GOT3 (cell line): ENCODE measurements at places on chromosomes 1 and 21.

DNA sequence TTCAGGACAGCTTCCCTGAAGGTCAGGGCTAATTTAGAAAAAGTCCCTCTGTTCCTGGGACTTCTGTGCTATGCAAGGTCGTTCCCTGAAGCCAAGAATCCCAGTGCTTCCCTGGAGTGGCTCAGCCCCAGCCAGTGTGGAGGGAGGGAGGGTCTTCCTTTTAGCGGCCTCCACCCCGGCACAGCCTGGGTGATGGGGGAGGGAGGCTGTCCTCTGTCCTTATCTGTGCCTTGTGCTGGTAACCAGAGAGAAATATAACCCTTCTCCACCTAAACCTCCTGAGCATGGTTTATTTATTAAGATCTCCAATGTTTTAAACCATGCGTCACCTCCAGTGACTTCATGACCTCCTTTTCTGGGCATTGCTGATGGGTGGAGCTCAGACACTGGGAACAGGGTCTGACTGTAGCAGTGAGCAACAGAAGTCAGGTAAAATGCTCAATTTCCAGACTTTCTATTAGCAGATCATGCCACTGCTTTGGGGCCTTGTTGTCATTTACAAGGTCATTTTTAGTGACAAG, 157.1 kb downstream of the DSCAM start:
- DNase-seq: no peak

GRCh38 chr1:54865238-54866073, 21.5 kb downstream of the DHCR24 start:
- no peak for DNase-seq

DNA sequence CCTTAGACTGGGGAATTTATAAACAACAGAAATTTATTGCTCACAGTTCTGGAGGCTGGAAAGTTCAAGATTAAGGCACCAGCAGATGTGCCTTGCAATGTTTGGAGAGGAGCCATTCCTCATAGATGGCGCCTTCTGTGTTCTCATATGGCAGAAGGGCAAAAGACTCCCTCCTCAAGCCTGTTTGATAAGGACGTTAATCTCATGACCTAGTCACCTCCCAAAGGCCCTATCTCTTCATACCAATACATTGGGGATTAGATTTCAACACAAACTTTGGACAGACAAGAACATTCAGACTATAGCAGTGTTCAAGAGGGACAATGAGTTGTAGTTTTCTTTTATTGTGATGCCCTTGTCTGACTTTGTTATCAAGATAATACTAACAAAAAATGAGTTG, 34.3 kb downstream of the PSMG1 start:
- DNase-seq: no peak

GRCh38 chr1:203187689-203188264, 1.3 kb upstream of the CHI3L1 start:
- no peak for DNase-seq

DNA sequence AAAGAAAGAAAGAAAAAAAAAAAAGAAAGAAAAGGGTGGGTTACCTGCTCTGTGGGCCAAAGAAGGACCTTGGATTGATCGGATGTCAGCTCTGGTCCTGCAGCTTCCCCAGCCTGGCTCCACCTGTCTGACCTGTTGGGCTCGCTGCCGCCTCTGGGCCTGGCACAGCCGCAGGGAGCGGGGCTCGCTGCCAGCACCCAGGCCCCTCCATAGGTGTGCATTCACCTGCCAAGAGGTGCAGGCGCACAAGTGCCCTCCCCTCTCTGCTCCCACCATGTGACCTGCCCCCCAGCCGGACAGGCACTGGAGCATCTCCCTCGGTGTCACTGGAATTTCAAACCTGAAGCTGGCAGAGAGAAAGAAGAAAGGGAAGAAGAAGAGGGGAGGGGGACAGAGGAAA, 33.1 kb upstream of the GPR157 start:
- no peak for DNase-seq

DNA sequence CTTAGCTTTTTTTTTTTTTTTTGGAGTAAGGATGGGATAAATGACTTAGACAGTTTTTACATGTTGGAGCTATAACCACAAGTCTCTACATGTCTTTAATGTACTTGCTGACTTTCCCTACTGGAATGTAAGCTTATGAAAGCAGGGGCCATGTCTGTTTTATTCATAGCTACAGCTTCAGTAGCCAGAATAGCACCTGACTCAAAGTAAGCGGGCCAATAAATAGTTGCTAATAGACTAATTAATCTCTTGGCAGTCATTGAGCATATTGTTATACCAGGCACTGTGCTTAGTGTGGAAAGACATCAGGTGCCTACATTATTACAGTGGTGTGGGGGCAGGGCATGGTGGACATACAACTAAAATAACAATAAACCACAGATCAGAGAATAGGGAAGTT, 84.4 kb upstream of the HOOK1 start:
- DNase-seq: no peak

DNA sequence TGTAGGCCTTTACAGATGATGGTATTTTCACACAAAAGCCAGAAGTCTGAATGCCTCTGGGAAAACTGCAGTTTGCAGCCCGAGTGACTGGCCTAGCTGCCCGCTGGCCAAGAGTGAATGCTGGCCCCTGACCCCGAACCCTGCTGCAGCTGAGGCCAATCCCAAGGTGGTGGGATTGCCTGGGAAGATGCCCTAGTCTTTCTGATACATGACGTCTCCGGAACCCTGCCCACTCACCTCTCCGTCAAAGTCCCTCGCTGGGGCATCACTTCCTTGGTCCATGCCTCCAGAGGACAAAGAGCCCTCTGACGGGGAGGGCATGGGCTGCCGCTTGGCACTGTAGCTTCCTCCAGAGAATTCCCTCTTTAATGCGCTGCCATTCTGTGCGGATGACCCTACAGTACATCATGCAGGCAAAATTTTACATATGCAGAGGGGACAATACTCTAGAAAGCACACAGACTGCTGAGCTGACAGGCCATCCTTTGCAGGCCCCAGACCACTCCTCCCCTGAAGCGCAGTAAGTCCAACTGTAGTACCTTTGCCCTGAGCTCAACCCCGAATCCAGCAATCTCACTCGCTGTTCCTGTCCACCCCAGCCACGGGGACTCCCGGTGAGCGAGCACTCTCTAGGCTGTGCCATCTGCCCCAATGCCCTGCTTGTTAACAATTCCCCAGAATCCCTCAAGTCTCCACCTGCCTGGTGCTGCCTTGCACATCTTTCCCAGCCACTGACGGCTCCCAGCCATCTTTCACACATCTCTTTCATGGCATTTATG, 54.7 kb downstream of the COQ8A start:
- DNase-seq: no peak

DNA sequence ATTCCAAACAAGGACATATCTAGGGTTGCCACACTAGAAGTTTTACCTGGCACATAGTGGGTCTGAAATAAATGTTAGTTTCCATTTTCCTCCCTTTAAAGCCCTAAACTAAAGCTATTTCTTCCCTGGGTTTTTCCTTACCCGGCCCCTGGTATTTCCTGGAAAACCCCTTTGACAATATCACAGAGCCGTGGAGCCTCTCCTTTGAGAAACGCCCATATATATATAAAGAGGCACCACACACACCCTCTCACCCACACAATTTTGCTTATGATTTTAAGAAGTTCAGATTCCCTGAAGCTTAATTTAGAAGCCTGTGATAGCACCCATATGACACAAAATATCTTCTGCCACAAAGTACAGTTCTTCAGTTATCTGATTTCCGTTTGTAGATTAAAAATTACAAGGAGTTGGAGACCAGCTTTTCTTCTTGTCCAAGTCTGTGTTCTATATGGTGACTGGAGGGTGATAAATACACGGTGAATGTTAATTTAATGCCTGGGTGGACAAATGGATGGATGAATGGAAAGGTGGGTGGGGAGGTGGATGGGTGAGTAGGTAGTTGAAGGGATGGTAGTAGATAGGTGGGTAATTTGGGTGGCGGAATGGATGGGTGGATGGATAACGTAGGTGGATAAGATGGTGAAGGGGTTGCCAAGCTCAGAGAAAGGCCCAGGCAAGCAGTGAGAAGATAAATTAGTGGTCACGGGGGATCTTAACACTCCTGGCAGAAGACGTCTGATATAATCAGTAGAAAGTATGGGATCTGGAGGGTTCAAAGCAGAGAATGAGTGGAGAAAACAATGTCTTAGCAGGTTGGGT, 154.4 kb upstream of the FGGY start:
- no peak for DNase-seq

GRCh38 chr1:11946647-11947046, 12.1 kb downstream of the PLOD1 start:
- no peak for DNase-seq

DNA sequence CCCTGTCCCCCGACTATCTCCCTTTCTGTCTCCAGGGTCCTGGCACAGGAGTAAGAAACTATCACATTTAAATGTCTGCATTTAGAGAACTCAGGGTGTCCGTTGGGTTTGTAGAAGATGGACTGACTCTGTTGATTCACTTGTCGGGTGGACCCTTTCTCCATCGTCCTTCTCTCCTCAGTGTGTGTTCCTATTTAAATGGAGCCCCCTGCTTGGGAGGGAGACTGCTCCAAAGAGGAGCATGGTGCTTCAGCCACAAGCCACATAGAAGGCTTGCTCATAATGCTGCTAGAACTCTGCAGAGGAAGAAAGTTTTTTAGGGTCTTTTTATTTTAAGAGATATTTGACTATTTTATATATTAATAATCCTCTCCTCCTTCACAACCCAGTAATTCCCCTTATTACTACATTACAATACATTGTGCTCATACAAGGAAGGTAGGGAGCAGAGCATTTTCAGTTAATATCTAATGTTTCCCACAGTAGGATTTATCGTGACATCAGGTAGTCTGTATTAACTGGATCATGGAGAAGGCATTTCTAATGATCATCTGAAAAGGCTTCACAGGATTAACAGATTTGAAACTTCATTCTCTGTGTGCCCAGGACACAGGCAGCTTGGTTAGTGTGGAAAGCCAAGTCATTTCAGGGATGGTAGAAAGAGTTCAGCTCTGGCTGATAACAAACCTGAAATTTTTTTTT, 13.8 kb downstream of the FGGY start:
- DNase-seq: no peak

- DNase-seq: no peak
Observed at GRCh38 chr1:106964495-106964894, 92.0 kb upstream of the PRMT6 start.

DNA sequence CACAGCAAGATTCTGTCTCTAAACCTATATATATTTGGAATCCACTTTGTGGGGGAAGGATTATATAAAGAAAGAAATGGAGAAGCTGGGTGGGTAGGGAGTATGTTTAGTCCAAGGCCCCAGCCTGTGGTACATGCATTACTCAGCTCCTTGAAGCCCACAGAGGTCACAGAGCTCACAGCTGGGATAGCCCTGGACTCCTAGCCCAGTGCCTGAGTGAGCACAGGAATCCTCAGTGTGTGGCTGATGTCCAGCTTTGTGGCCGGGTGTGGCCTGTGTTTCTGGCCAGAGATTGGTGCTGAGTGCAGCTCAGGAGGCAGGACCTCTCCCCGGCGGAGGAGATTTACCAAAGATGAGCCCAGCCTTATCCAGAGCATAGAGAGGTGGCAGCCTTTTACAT, 7.6 kb downstream of the CAPN9 start:
- DNase-seq: no peak

GRCh38 chr1:111570781-111571181, 48.8 kb upstream of the RAP1A start:
- DNase-seq: no peak

DNA sequence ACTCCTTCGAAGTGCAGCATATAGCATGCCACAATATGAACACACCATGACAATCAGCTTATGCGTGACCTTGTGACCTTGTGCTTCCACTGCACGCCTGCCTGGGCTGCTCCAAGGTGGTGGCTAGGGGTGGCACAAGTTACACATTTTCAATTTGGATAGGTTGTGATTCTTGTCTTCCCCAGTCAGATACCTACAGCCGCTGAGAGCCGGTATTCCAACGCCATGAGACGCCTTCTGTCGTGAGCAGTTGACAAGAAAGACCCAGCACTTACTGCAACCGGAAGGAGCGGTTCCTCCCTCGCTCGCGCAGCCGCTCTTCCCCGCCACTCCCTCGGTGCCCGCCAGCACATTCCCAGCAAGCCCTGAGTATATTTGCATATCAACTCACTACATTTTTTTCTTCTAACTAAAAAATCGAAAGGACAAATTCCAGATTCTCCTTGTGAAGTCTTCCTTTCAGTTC, 359 bp upstream of the RNU11 start:
- DNase-seq: peak; percentile 66

- DNase-seq: no peak
Observed at GRCh38 chr1:1332774-1333480, 1.8 kb downstream of the TAS1R3 start.

DNA sequence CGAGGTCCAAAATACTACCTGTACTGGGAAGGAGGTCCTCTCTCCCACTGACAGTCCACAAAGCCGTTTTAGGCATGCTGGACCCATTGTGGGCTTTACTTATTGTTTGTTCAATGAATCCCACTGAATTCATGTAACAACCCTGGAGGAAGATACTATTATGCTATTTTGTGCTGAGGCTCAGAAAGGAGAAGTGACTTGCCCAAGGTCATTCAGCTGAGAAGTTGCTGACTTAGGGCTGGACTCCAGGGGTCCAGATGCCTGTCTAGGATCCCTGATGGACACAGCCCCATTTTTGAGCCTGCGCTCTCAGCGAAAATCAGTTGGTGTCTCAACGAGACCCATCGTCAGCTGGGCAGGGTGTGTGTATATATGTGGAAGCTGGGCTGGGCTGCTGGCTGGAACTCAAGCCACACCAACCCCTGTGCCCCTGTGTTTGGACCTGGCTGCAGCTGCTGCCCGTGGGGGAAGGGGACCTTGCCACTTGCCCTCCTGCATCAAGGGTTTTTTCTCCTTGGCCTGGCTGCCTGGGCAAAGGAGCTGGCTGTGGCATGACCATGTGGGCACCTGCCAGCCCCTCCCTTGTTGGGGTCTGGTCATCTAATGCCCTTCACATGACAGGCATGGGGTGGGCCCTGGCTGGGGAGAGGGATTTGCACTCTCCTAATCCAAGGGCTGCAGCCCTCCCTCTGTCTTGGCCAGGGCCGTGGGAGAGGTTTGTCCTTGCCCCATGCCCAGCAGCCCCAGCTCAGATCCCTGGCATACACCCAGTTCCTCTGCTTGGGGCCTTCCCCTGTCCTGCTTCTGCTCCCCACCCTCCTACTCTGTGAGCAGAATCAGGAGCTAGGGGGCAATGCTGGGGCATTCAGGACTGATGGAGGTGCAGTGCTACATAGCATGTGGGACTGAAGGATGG, 15.0 kb downstream of the KCNQ4 start:
- no peak for DNase-seq

GRCh38 chr21:45099571-45099970, 25.2 kb downstream of the ADARB1 start:
- no peak for DNase-seq

- DNase-seq: no peak
Observed at GRCh38 chr1:169867012-169867675, 26.6 kb downstream of the SCYL3 start.
